NCI-H510A (cell line): ENCODE measurements at places on chromosomes 2 and 18.

DNA sequence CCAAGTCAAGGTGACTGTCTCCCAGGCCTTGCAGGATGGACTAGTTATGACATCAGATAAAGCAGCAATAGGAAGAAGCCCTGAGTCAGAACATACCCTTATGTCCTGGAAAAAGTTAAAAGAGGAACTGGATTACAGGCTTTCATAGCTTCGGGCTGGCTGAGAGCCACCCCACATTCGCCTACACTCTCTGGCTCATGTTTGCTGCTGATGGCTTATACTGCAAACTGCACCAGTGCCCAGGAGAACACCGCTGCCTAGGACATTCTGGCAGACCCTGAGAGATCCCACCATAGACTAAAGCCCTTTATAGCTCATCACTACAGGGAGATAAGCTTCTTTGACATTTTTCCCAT is 20.3 kb downstream of the SLC8A1 start:
- DNase-seq = no peak

- DNase-seq = no peak
Measured at GRCh38 chr2:139622691-139623090, 842.5 kb upstream of the NXPH2 start.

DNA sequence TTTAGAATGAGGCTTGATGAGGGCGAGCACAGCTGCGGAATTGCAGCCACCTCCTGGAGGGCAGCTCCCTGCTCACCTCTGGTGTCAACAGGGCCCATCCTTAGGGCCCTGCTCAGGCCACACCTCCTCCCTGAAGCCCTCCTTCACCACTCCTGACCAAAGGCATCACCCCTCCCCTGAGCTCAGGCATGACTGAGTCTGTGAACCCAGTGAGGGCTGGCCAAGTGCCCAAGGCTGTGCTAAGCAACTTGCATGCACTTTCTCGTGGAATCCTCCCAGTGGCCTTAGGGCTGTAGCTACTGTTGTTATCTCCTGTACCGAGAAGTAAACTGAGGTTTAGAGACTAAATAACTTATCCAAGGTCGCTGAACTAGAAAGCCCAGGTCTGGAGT is 101.7 kb downstream of the KLHL29 start:
- DNase-seq = no peak

DNA sequence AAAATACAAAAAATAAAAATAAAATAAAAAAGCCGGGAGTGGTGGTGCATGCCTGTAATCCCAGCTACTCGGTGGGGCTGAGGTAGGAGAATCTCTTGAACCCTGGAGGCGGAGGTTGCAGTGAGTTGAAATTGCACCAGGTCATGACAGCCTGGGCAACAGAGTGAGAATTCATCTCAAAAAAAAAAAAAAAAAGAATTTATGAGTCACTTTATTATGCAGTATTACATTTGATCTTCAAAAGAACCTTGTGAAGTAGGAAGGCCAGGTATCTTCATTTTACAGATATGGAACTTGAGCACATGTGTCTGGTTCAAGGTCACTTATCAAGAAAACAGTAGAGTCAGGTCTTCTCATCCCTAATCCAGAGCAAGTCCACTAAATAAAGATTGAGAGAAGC is 459.4 kb upstream of the HNRNPA3 start:
- no peak for DNase-seq

- no peak for DNase-seq
Measured at GRCh38 chr2:236538242-236538641, 31.4 kb upstream of the ACKR3 start.

DNA sequence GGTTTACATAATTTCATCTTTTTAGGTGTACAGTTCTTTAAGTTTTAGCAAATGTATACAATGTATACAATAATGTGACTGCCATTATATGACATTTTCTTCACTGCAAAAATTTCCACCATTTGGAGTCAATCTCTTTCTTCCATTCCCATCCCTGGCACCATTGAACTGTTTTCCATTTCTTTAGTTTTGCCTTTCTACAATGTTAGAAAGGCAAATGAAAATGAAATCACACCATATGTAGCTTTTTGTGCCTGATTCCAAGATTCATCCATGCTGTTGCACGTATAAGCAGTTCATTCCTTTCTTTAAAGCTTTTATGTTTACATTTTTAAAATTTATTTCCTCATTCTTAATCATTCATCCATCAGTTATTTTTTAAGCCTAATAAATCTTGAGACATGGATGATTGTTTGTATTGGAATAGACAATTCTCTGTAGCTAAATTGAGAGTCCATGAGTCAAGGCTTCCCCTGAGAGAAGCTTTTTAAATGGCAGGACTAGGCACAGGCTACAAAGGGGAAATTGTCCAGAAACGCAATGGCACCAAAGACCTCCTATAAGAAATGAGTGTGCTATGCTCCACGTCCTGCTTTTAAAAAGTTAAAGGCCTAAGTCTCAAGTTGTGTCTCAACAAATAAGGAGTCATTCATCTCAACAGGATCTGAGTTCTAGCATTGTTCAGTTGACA is 8.7 kb upstream of the COL5A2 start:
- DNase-seq = no peak

GRCh38 chr2:65464604-65465003 is 32.2 kb upstream of the SPRED2 start:
- DNase-seq = no peak

DNA sequence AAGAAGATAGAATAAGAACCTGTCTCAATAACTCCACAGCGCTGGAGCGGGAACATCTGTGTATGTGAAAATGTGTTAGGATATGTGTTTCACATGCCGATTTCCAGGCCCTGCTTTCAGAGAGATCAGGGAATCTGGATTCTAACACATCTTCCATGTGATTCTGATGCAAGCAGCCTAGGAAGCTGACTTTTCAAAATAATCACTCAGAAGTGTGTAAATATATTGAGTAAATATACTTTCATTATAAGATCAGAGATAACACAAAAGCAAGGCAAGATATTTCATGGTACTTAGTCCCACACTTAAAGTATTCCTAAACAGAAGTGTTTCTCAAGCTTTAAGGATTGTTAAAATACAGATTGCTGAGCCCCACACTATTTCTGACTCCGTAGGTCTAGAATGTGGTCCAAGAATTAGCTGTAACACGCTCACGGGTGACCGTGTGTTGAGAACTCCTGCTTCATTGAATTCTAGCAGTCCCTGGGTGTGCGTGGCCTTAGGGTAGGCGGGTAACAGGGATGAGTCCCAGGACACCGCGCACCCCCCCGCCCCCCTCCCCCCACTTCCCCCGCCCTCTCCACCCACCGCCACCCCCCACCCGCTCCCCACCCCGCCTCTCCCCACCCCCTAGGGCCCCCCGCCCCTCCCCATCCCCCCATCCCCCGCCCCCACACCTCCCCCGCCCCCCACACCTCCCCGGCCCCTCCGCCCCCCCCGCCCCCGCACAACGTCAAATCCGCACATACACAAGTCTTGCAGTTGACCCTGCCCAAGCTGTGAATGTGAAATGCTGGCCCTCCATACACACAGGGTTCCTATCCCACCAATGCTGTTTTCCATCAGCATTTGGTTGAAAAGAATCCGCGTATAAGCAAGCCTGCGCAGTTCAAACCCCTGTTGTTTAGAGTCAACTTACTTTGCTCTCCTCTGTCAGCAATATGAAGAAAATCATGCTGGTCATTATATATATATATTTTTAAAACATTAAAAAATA is 94.2 kb upstream of the SLC39A10 start:
- no peak for DNase-seq

DNA sequence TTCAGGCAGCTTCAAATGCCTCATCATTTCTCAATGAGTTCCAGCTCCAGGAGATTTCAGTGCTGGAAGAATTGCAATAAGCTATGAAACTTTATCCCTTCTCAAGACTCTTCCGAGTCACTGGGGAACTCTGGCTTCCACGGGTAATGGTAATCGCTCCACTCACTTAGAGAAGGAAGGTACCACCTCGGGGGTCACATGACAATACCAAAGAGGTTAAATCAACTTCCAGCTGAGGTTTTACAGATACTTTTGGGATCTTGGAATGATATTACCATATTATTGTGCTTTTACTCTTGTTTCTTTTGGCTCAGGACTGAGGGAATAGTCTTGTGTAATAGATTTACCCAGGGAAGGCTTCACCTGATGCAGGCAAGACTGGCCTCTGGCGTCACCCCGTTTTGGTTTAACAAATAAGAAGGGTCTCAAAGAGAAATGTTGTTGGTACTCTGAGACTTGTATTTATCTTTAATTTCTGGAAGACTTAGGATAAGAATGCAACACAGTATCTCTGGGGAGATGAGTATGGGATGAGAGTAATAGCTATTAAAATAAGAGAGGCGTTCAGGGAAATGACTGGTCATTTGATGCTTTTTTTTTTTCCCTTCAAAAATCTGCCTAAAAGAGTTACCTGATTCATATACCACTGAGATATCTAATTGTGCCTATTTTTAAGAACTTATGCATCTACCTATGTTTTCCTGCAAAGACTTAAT is 316.9 kb upstream of the ZEB2 start:
- DNase-seq = no peak

DNA sequence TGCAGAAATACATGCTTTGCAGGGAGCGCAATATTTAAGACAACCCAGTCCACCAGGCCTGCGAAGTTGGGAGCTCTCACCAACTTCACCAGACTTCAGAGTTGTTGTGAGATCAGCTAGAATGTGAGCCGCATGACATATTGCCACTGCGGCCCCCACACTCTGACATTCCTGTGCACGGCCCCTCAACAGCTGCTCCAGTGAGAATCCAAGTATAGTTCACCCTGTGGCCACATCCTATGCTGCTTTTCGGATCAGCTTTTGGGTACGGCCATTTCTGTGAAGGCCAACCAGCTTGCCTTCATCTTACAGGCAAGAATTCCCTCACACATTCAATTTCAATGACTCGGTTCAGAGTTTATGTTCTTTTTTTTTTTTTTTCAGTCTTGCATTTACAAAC is 177.8 kb downstream of the SOX11 start:
- DNase-seq = no peak

DNA sequence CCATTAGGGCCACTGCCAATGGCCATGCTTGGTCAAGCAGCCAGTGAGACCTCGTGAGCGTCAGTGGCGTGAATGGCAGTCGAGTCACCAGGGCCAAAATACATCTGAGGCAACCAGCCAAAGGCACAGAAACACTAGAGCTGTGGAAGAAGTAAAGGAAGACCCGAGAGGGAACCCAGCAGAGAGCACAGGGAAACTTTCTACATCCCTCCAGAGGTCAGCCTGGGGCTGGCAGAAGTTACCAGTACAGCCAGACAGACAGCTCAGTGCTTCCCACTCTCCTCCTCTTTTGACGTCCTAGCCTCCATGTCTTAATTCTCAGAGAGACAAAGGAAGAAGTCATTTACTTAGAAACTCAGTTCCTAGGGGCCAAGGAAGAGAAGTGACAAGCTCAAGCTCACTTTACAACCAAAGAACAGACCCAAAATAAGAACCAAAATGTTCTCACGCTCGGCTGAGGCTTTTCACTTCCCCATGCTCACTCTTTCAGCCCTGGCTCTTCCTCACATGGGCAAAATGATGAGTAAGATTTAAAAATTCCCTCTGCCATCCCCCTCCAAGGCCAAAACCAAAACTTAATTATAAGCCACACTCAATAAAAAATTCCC is 8.7 kb downstream of the CYRIA start:
- no peak for DNase-seq

- DNase-seq = no peak
Measured at GRCh38 chr2:139685090-139685983, 905.1 kb upstream of the NXPH2 start.

- DNase-seq = no peak
Measured at GRCh38 chr18:13538630-13539029, 187.7 kb downstream of the FAM210A start.

GRCh38 chr18:75364512-75365253 is 62.8 kb downstream of the SMIM21 start:
- DNase-seq = no peak

GRCh38 chr2:230974096-230974913 is 21.6 kb upstream of the SPATA3 start:
- no peak for DNase-seq

DNA sequence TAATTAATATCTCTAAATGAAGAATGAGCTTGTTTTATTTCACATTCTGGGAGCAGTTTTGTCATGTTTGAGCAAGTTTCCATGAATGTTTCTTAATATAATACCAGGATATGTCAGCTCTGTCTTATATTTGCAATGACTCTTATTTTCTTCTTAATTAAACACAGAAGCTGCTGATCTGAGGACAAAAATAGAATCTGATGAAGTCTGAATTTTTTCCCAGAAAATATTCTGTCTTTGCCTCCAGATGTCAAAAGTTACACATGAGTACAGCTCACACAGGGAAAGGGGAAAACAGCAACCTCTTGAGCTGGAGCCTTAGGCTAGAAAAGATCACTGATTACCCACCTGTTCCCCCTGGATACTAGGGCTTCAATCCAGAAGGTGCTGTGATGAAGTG is 606.6 kb upstream of the SYT4 start:
- no peak for DNase-seq

DNA sequence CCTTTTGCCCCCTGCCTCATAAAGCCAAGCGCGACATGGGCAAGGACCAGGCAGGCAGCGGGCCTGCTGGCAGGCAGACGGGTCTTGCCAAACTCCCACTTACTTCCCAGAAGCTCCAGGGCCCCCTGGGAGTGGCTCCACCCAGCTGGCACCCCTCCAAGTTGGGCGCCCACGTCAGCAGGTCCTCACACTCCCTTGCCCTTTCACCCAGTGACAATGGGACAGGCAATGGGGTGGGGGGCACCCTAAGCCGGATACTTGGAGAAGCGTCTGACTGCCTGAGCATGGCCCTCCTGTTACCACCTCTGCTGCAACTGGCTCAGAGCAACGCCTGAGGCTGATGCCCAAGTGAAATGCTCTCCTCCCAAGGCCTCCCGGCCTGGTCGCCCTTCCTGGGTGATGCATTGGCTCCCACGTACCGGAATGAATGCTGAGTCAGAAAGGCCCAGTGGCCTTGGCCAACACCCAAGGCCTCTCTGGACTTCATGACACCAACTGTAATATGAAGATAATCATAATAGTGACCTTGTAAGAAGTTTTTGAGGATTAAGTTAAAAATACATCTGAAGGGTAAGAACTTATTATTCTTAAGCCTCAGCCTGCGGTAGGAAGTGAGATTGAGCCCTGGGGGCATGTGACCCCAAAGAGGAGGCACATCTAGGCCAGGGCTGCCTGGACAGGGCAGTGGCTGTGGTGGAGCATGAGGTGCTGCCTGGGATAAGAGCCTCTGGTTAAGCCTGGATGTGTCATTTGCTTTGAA is 31.6 kb downstream of the KCNK3 start:
- DNase-seq = no peak

- no peak for DNase-seq
Measured at GRCh38 chr2:142290931-142291330, 160.1 kb upstream of the LRP1B start.
